ENCODE measurements at places on chromosomes 6 and 20. TPM values are rescaled to one million over a fixed set of nuclear protein-coding genes. Genes with fewer than 3 reads are reported as not detected.

DNA sequence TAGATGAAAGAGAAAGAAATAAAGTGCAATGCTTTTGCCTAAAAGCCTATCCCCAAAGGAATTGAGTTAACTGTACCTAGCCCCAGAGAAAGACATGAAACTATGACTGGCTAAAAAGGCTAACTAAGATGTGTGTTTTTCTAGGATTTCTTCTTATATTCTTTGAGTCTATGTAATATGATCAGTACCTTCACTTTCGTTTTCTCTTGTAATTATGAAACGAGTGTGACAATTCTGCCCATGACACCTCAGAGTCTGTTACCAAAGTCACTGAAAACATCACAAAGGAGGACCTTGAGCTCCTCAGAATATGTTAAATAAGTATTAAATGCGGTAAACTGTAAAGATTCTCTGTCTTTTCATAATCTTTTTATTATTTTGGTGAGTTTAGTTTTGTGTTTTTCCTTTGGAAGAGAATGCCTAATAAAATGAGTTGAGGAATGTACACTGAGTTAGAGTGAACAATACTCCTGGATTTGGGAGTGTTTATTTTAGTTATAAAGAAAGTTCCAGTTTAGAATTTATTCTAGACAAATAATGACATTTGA lies 141.3 kb downstream of the FUT9 start:
- DNase-seq = no peak

- DNase-seq = no peak
Observed at GRCh38 chr6:166007349-166008263, 160.0 kb downstream of the TBXT start.

DNA sequence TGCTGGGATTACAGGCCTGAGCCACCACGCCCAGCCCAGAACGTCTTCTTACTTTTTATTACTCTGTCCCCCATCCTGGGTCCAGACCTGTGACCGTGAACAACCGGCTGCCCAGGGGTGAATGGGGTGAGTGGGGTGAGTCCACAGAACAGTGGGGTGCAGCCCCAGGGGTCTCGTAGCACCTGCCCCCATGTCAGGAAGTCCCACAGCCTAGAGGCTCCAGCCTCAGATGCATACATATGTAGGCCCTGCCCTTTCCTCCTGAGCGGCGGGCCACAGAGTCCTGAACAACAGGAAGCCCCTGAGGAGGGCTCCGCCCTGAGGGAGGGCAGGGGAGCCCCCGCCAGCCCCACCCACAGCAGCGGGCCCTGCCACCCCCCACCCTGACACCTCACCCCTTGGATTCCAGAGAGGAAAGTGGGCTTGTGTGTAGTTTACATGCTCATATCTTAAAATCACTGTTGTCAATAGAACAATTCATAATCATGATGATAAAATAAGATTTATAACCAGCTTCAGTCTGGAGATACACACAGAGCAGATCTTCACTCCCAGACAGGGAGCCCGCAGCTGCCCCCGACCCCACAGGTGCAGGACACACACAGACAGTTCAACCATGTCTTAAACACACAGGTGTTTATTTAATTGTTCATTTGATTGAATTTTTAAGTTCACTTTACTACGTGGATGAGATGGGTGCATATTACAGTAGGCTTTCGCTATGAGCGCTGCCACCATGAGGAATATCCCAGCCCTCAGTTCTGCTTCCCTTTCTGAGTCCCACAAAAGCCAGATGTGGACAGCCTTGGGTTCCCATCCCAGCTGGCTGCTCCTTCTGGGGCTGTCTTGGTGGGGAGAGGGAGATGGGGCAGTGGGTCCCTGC lies 12.4 kb upstream of the GMEB2 start:
- no peak for DNase-seq

- DNase-seq = no peak
Observed at GRCh38 chr20:20525756-20526155, 157.9 kb downstream of the INSM1 start.

DNA sequence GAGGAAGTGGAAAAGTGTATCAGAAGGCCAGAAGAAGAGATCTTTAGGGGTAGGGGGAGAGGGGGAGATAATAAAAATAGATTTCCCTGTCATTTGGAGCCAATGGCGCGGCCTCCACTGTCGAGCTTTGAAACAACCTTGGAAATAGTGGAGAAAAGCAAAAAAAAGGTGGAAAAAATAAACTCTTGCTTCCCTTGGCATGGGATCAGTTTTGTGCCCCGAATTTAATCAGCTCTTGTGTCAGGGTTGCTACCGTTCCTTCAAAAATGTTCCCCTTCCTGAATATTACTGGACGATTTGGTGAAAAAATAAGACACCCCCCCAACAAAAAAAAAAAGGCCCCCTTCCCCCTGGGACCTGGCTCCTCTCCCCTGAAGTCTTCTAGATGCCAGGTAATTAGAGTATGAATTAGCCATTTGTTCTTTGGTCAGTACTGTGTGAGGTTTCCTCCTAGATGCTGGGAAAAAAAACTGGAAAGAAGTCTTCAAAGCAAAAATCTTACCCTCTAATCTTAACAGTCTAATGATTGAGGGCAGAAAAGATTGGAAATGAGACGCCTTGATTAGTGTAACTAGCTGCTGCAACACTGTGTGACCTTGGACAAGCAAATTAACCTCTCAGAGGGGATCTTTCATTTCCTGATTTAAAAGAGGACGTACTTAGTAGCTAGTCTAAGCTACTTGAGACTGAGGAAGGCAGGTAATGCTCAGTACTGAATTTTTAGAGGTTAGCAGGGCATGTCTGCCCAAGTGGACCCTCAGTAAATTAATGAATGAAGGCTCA lies 872 bp upstream of the RBM39 start:
- DNase-seq = no peak

GRCh38 chr6:34147906-34148630 lies 2.2 kb upstream of the GRM4 start:
- no peak for DNase-seq

DNA sequence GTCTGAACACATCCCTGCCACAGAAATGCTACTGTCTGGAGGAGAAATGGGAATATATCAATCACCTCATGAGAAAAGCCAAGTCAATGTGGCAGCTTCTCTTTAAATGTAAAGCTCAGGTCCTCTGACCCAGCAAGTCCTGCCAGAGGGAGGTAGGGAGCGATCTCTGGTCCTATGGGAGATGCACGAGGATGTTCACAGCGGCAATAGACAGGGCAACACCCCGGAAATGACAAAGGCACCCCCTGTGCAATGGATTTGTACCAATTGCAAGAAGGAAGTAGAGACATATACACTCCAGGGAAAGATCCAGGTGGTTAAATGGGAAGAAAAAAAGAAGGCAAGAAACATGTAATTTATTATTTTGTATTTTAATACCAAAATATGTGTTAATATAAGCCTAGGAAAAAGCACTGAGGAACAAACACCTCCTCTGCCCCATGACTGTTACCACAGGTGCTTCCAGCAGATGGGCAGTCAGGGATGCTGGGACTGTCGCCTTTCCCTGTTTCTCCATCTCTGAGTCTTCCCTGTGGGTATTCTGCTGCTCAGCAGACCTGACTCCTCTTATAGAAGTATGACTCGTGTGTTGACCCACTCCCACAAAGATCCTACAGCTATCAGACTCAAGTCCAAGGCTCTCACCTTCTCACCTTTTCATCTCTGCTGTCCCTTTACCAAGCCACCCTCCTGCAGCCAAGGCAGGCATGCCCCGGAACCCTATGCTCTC lies 20.8 kb downstream of the ATP9A start:
- no peak for DNase-seq

DNA sequence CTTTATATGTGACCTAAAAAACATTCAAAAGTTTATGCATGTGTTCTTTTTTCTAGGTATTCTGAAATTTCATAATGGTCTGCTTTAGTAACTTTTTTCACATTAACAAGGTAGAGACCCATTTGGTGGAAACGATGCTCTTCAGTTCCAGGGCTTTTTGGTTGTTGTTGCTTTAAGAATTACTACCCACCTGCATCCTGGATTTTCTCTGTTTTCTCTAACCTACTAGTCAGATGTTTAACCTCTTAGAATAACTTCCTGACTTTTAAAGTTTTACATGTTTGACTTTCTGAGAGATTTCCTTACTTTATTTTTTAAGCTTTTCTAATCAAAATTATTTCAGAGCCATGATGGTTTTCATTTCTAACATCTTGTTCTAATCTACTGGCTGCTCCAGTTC lies 14.9 kb downstream of the TULP4 start:
- no peak for DNase-seq

GRCh38 chr6:167979436-167980139 lies 17.9 kb upstream of the KIF25 start:
- DNase-seq = no peak

DNA sequence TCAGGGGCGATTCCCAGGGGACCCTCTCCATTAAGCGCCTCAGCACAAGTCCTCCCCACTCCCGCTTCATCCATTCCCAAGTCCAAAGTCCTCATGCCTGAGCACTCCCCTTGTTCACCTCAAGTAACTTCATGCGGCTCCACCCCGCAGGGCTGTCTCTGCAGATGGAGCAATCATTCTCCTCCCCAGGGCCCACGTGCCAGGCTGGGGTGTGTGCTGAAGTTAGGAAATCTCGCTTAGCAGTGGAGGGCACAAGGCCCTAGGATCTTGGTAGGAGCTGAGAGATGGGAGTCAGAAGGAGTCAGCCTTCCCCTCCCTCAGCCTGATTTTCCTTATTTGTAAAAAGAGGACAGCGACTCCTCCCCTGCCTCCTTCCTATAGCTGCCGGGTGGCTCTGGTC lies 3.5 kb downstream of the TGM3 start:
- peak; percentile 65 for DNase-seq

DNA sequence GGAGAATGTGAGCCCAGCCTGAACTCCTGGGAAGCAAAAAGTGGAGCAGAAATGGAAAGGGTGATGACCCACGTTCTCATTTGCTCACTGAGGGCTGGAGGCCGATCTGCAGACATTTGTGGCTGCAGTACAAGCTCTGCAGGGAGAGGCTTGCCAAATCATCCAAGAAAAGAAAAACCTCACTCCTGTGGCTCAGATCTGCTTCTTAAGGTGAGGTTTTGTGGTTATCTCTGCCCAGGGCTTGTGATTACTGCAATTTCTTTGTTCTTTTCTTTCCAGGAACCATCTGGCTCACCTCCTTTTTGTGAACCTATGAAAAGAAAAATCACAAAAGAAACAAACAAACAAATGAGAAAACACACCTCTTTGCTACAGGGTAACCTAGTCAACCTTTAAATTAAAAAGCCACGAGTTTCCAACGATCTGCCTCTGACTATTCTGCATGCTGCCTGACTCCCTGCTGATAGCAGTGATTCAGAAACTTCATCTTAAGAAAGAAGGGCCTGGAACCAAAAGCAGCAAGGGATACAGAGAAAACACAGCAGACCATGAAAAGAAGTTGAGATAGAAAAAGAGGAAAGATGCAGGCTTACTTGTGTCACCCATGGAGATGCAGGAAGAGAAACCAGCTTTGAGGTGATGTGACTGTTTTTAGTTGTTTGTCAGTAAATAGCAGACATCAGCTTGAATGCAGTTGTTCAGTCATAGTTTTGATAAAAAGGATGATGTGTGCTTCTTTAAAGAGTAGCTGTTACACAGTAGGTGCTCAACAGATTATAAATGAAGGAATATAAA lies 165.1 kb downstream of the LMBRD1 start:
- DNase-seq = no peak

- DNase-seq = no peak
Observed at GRCh38 chr6:114364301-114364700, 21.5 kb upstream of the HS3ST5 start.

DNA sequence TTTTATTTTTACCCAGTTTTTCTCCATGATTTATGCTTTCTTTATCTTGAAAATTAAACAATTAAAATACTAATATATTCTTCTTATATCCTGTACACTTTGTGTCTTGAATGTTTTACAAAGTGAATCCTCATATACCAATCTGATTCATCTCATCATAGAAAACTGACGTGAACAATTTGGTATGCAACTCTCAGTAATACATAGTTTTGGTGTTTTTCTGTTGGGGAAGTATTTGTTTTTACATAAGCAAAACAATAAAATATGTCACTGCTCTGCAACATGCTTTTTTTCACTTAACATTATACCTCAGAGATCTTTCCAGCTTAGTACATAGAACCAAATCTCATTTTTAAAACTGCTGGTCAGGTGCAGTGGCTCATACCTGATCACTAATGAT lies 14.7 kb downstream of the DNAAF9 start:
- no peak for DNase-seq

DNA sequence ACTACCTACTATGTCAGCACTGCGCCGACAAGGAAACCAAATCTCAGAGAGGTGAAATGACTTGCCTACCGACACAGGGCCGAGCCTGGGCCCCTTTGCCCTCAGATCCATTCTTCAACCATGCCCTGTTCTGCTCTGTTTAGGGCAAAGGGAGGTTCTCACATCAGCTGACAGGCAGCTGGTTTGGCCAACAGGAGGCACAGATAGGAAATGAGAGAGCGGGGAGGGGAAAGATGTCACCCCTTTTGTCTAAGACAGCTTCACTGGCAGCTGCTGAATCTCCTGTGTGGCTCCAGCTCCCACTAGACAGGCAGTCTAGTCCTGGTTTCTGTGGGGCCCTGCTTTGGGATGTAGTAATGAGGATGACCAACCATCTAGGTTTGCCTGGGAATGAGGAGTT lies 158.7 kb downstream of the TMEM200A start:
- DNase-seq = no peak

GRCh38 chr6:168999392-168999791 lies 254.3 kb downstream of the THBS2 start:
- DNase-seq = no peak

- no peak for DNase-seq
Observed at GRCh38 chr20:29741894-29742698, 1515.4 kb upstream of the DEFB115 start.

DNA sequence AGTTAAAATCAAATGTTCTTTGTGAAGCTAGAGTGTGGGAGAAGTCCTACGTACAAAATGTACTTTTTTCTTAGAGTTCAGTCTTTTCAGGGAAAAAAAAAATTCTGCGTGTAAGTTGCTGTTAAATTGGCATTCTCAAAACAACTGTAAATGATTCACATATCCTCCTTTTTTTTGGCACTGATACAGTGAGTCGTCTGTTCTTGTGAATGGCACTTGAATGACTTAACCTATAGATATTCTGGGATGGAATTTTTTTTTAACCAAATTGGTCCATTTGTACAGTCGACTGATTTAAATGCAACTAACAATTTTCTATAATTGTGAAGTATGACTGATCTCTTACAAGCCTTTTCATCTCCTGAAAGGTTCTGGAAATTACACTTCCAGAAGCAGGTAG lies 5.5 kb upstream of the JAG1 start:
- no peak for DNase-seq

- peak; percentile 87 for DNase-seq
Observed at GRCh38 chr6:144216668-144217218, 66.4 kb downstream of the STX11 start.

- no peak for DNase-seq
Observed at GRCh38 chr20:45470937-45471336, 1.4 kb downstream of the WFDC2 start.

- peak; percentile 8 for DNase-seq
Observed at GRCh38 chr20:63117151-63117550, 98.8 kb downstream of the YTHDF1 start.

Gene PSORS1C2
- polyA plus RNA-seq = not detected

Gene FAM217A
- not detected for polyA plus RNA-seq

Gene PDE10A
- polyA plus RNA-seq = 1.1 TPM

Gene TMEM217
- 0.05 TPM for polyA plus RNA-seq

Gene RSPH3
- polyA plus RNA-seq = 2.9 TPM

Gene ADGRB3
- 0.10 TPM for polyA plus RNA-seq

Gene ZNF334
- 0.10 TPM for polyA plus RNA-seq

Gene PDYN
- polyA plus RNA-seq = not detected

Gene SMLR1
- not detected for polyA plus RNA-seq

Data from psoas muscle (tissue), 8 donors.